Urinary bladder (tissue), 4 donors: ENCODE measurements at places on chromosomes 4 and X. TPM values are rescaled to one million over a fixed set of nuclear protein-coding genes. Genes with fewer than 3 reads are reported as not detected.

The AKAP4 gene
- not detected for polyA plus RNA-seq

The SPP1 gene
- polyA plus RNA-seq = 20.6 TPM

GRCh38 chr4:18847249-18847890, 825.8 kb upstream of the LCORL start:
- DNase-seq = no peak

- DNase-seq = no peak
These were observed 66.9 kb upstream of the MMAA start for GRCh38 chr4:145552181-145552822.

GRCh38 chr4:2092669-2093053, 33.5 kb downstream of the NAT8L start:
- no peak for DNase-seq

GRCh38 chr4:123869286-123870215, 473.0 kb downstream of the SPRY1 start:
- no peak for DNase-seq

DNA sequence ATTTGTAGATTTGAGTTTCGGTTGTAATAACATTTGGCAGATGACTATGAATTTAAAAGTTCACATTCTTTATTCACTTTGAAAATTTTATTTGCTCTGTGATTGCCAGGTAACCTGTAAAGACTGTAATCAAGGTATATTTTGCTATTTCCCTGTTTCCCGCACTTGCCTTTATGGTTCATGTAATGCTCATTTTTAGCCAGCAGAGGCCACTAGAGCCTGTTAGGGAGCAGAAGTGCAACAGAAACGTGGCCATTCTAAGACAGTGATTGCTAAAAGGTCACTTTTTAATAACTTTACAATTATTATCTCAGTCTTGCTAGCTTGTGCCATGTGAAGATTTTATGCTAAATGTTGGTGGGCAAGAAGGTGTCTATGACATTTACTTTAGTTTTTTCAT, 12.4 kb downstream of the YIPF6 start:
- no peak for DNase-seq
